Effector CD8-positive, alpha-beta T cell (primary cell): ENCODE measurements at places on chromosomes 5 and 9.

GRCh38 chr9:20722221-20722620 is 38.2 kb downstream of the FOCAD start:
- no peak for DNase-seq

GRCh38 chr9:104468261-104468660 is 35.8 kb upstream of the OR13F1 start:
- no peak for DNase-seq

DNA sequence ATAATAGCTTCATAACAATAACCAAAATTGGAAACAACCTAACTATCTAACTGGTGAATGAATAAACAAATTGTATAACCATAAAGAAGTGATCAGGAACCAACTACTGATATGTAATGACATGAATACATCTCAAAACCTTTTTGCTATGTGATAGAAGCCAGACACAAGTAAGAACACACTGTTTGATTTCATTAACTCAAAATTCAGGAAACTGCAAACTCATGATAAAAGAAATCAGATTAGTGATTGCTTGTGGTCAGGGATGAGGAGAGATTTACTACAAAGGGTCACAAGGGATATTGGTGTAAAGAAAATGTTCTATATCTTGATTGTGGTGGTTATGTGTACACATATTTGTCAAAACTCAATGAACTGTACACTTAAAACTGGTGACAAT is 22.6 kb upstream of the BRINP1 start:
- DNase-seq = no peak

DNA sequence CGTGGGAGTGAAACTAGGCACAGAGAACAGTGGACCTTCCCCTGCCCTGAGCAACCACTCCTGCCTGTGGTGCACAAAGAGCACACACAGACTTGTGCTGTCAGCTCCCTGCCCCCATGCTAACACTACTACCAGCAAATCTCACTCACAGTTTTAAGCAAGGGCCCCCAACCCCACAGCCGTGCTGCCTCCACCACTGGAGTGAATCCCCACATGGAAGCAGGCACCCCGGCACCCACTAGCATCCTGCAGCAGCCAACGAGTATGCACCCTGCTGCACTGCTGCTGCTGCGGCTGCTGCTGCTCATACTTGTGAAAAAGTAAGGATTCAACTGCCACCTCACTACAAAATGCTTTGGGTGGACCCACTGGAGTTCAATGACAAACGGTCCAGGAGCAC is 435.5 kb downstream of the SLCO4C1 start:
- DNase-seq = no peak
